ENCODE measurements at places on chromosomes 7 and 10.
A peak's percentile ranks its signal among the peaks of the same experiment; 100 is the strongest.

GRCh38 chr7:52114509-52114908 lies 797.9 kb upstream of the COBL start:
- DNase-seq = no peak

GRCh38 chr10:69334302-69335062 lies 56.2 kb downstream of the HK1 start:
- DNase-seq = no peak

- DNase-seq = no peak
These were observed 999 bp downstream of the ITIH5 start for GRCh38 chr10:7665767-7666166.

DNA sequence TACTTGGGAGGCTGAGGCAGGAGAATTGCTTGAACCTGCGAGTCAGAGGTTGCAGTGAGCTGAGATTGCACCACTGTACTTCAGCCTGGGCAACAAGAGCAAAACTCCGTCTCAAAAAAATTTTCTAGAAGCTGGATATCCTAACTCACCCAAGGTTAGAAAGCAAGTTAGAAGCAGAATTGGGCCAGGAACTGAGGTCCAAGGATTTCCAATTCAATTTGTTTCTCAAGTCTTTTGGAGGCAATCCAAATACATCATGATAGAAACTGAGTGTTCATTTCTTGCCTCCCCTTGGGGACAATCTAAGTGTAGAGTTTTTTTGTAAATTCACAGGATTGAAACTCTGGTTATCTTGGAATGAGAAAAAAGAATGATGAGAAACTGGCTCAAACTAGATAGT lies 45.5 kb downstream of the LAMB1 start:
- DNase-seq = no peak

- peak; percentile 62 for DNase-seq
These were observed 38.7 kb downstream of the CDK6 start for GRCh38 chr7:92797693-92798092.

GRCh38 chr10:114024876-114025610 lies 18.6 kb upstream of the ADRB1 start:
- peak; percentile 27 for DNase-seq

DNA sequence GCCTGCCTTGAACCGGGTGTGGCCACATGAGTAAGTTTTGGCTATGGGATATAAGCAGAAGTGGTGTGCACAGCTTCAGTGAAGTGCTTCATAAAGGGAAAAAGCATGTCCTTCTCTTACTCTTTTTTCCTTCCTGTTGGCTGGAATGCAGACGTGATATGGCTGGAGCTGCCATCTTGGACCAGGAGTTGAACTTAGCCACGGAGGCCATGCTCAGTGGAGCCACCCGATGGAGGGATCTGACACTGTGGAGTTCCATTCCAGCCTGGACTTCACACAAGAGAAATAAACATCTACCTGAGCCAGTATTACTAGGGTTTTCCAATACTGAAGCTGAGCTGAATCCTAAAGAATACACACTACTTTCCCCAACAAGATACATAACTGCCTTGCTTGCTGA lies 52.3 kb downstream of the CCDC3 start:
- no peak for DNase-seq

DNA sequence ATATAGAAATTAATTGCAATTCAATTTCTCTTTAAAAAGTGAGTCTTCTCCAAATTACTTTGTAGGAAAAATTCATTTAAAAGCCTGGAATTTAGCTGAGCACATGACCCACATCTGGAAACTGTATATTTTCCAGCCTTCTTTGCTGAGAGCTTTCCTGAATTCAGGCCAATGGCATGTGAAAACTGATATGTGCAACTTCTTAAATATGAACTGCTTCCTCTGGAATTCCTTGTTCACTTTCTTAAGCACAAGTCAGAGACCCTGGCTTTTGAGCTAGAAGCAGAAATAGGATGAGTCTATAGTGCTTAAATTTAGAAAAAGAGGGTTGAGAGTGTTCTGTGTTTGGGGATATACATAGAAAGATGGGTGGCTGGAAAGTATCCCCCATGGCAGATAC lies 365.1 kb upstream of the MTPN start:
- no peak for DNase-seq

GRCh38 chr7:68306692-68307107 lies 1291.6 kb upstream of the AUTS2 start:
- no peak for DNase-seq

Measured in activated CD4-positive, alpha-beta T cell treated with anti-CD3 and anti-CD28 coated beads, Interleukin-2, Interleukin-4, amounts not matched to agents 100 ng/mL and 50 ng/mL, durations not matched to agents 16 hours and 8 hours (primary cell).